ENCODE measurements at places on chromosomes 2 and 18.

DNA sequence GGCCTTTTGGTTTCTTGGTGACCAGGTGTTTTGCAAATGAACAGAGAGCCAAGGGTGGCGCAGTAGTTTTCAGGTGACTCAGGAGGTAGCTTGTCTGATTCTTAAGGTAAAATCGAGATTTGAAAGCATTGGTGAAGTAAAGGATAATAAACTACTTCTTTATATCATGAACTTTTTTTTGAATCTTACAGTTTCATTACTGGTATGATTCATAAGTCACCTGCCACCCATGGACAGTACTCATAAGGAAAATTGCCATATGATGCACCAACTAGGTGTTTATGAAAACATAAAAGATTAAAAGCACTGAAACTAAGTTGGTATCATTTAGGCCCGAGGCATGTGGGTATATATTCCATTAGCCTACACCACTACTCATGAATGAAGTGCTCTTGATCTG is 84.1 kb upstream of the MGAT5 start:
- DNase-seq: no peak

- DNase-seq: no peak
These were observed 27.7 kb downstream of the KCTD18 start for GRCh38 chr2:200482194-200482593.

DNA sequence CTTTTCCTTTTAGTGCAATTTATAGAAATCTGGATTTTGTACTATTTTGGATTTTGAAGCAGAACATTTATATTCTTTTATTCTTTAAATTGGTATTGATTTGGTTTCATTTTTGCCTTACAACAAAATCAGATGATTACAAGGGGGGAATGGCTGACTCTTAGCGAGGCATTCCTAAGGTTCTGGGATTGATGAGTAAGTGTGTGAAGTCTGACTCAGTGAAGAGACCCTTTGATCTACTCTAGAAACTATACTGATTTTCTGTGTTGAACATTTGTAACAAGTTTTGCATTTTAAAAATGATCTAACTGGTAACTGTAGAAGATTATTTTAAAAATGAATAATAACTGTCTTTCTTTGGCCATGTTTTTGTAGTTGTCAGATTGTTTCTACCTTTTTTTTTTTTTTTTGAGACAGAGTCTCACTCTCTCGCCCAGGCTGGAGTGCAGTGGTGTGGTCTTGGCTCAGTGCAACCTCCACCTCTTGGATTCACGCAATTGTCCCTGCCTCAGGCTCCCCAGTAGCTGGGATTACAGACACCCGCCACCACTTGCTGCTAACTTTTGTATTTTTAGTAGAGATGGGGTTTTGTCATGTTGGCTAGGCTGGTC is 48.7 kb downstream of the TTC39C start:
- DNase-seq: peak; percentile 68

DNA sequence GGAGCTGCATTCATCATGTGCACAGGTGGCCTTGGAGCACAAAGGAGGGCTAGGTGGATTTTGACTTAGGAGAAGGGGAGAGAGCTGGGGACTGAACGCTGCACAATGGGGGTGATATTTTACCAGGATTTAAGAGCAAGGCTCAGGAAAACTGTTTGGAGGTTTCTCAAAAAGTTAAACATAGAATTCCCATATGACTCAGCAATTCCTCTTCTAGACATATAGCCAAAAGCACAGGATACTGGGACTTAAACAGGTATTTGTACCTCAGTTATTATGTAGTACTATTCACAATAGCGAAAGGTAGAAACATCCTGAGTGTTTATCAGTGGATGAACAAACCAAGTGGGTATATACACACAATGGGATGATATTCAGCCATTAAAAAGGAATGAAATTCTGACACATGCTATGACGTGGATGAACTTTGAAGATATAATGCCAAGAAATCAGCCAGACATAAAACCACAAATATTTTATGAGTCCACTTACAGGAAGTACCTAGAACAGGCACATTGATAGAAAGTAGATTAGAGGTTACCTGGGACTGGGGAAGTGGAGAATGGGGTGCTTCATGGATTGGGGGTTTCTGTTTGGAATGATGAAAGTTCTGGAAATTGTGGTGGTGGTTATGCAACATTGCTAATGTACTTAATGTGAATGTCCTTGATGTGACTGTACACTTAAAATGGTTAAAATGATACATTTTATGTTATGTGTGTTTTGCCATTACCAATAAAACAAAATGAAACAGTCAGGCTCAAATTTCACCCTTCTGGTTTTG is 216.9 kb downstream of the HAUS1 start:
- peak; percentile 82 for DNase-seq

DNA sequence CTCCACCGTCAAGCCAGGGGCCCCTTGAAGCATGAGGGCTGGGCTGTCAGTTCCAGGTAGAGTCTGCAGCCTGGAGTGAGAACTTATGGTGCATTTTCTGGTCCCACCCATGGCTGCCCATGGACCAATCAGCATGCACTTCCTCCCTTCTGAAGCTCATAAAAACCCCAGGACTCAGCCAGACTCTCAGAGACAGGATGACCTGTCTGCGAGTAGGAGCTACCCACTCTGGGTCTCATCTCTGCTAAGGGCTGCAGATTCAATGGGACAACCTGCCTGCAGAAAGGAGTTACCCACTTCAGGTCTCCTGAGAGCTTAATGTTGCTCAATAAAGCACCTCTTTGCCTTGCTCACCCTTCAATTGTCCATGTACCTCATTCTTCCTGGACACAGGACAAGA is 9.4 kb upstream of the DUSP19 start:
- DNase-seq: no peak
